ENCODE measurements at places on chromosomes 3 and 15.

DNA sequence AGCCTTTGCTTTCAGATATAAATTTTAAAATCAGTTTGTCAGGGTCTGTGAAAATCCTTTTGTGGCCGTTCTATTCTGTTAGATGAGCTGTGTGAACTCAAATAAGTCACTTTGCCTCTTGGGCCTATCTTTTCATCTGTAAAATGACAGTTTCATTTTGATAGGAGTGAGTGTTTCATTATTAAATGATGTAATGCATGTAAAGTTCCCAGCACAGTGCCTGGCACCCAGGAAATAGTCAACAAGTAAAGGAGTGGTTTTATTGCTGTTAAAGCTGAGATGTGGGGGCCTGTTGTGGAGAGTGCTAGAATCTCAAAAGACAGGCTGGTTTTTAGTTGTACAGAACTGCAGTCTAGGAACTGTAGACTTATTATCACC, 394.5 kb upstream of the CFAP20DC start:
- DNase-seq: no peak

- DNase-seq: no peak
Observed at GRCh38 chr15:40940296-40940801, 11.2 kb downstream of the DLL4 start.

- DNase-seq: no peak
Observed at GRCh38 chr3:21292971-21293370, 458.0 kb downstream of the ZNF385D start.

- DNase-seq: no peak
Observed at GRCh38 chr3:127760791-127761440, 61.4 kb downstream of the MGLL start.

- DNase-seq: no peak
Observed at GRCh38 chr3:172132159-172132586, 92.8 kb downstream of the FNDC3B start.

GRCh38 chr3:54619531-54619930, 308.3 kb downstream of the LRTM1 start:
- DNase-seq: no peak

GRCh38 chr15:67186688-67187087, 67.8 kb downstream of the AAGAB start:
- DNase-seq: no peak

DNA sequence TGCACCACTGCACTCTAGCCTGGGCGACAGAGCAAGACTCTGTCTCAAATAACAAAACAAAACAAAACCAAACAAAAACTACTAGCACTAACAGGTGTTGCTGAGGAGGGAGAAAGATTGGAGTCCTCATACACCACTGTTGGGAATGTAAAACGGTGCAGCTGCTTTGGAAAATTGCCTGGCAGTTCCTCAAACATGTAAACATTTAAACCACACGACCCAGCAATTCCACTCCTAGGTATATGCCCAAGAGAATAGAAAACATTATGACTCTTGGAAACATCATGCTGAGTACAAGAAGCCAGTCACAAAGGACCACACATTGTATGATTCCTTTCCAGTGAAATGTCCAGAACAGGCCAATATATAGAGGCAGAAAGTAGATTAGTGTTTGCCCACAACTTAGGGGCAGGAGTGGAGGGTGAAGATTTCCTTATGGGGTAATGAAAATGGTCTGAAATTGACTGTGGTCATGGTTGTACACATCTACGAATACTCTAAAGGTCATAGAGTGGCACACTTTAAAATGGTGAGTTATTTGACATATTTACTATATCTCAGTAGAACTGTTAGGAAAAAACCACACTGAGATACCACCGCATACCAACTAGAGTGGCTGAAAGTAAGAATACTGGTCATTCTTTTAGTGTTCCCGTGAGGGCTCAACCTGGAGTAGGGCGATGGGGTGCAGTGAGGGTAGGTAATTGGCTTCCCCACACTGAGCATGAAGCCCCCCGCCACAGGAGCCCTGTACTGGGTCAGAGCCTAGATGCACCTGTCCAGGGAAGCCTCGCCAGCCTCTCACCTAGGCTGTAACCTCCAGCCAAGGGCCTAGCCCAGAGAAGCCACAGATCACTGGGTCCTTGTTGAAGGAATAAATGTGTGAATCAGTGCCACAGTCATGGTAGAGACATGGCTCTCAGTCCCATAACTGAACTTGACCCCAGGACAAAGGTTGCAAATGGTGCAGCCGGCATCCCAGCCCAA, 131.1 kb downstream of the NUP210 start:
- no peak for DNase-seq

DNA sequence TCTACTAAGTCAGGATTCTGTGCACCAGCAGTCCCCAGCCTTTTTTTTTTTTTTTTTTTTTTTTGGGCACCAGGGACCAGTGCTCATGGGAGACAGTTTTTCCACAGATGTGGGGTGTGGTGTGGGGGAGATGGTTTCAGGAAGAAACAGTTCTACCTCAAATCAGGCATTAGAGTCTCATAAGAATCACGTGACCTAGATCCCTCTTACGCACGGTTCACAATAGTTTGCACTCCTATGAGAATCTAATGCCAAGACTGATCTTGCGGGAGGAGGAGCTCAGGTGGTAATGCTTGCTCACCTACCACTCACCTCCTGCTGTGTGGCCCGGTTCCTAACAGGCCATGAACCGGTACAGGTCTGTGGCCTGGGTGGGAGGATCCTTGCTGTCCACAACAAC, 88.8 kb downstream of the GADL1 start:
- DNase-seq: no peak

GRCh38 chr3:31732548-31732947, 199.8 kb downstream of the STT3B start:
- DNase-seq: no peak

DNA sequence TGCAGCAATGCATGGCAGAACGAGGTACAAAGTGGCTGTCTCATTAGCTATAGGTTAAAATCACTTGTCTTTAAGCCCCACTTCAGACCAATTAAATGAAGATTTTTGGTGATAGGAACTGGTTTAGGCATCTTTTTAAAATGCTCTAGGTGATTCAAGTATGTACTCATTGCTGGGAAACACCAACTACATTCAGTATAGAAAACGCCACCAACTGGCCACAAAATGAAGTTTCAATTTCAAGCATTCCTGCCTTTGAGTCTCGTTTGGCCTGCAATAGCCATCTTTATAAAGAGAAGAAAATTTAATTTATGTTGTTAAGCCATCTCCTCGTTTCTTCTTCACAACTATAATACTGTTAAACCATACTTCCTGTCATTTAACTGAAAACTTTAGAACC, 587.9 kb downstream of the GBE1 start:
- DNase-seq: no peak

DNA sequence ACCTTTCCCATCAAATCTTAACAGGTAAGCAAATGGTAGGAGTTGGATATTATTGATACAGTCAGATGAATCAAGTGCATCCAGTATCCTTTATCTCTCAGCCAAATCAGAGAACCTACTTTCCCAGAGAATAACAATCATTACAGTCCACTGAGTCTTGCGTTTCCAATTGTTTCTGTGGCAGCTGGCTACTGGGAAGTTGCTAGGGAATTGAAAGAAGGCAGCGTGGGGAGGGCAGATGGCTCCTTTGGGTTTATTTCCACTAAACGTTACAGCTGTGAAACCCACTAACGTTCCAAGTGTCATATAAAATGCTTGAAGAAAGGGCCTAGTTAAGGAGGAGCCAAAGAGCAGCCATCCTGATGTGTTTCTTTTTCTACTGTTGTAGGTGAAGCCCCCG, 78.4 kb downstream of the WDR72 start:
- no peak for DNase-seq

GRCh38 chr15:86203462-86203861, 123.8 kb downstream of the AGBL1 start:
- DNase-seq: no peak

GRCh38 chr3:194031867-194032635, 103.9 kb upstream of the HES1 start:
- DNase-seq: no peak

DNA sequence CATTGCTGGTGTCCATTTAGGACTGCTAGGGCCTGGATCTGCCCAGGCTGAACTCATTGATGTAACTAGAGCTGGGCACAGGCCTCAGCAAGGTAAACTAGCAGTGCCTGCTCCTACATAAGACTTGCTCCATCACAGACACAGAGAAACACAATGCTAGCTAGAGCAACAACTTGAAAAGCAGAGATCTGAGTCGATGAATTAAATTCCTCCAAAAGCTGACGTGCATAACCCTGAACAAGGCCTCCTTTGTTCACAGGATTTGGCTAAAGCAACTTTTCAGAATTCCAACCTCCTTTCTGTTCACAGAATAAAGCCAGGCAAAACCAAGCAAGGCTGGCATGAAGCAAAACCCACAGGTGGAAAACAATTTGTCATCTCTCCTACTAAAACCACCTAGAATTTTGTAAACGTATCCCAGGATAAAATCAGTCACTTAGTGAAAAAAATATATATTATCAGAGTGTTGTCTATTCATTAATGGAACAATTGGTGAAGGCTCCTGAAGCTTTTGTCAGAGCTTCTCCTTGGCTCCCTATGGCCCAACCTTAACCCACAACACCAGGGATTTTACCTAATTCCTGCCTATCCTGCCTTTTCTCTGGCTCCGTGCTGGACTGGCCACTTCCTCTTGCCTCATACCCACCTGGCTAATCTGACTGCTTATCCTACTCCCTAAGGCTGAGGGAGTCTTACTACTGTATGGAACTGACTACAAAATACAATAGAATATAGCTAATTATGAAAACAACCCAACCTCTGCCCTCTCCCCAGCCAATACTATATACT, 39.9 kb downstream of the PLCH1 start:
- DNase-seq: no peak

GRCh38 chr3:140086642-140087041, 151.7 kb downstream of the CLSTN2 start:
- no peak for DNase-seq

DNA sequence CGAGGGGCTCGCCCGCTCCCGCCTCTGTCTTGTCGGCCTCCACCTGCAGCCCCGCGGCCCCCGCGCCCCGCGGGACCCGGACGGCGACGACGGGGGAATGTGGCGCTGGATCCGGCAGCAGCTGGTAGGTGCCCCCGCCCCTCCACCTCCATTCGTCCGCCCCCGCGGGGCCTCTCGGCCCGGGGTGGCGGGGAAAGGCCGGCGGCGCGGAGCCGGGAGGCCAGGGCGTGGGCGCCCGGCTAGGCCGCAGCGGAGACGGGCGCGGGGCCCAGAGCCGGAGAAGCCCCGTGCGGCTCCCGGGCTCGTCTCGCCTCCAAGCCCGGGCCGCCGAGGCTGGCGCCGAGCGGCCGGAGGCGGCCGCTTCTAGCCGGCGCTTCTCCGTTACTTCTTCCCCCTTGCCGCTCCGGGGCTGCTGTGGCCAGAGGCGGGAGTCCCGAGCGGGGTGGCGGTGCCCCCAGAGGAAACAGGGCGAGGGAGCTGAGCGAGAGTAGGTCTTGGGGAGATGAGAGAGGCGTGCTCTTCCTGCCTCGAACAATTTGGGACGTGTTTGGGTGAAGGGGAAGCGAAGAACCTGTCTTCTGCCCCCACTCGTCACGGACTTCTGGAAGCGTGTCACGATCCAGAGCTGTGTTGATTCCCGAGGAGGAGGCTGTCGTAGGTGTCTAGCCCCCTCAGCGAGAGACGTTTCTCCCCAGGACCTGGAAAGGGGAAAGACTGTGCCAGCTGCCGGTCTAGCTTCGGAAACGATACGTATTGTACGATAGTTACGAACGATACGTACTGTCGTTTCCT, 555 bp downstream of the ATP11B start:
- peak; percentile 70 for DNase-seq

Measured in caudate nucleus (tissue), 63 donors.